ENCODE measurements at places on chromosomes 4 and X. TPM values are rescaled to one million over a fixed set of nuclear protein-coding genes. Genes with fewer than 3 reads are reported as not detected.

The CPZ gene
- total RNA-seq: 15.5 TPM

The ITM2A gene
- total RNA-seq: not detected

The SLC9A7 gene
- total RNA-seq: 46.6 TPM

The RBM46 gene
- total RNA-seq: not detected

The ZRSR2 gene
- total RNA-seq: 5.6 TPM

The PAGE2 gene
- not detected for total RNA-seq

The TDO2 gene
- total RNA-seq: 4.2 TPM

The GYPA gene
- total RNA-seq: not detected

The MAP7D3 gene
- total RNA-seq: 14.5 TPM

The F8A2 gene
- not detected for total RNA-seq

The GPR119 gene
- total RNA-seq: not detected

The TMPRSS11A gene
- total RNA-seq: not detected

The PDGFRA gene
- 208 TPM for total RNA-seq

The SPANXA2 gene
- total RNA-seq: not detected

The VEGFD gene
- total RNA-seq: not detected

The ZNF674 gene
- 4.2 TPM for total RNA-seq

The SPP1 gene
- total RNA-seq: 11.3 TPM

The HEPH gene
- total RNA-seq: 1.3 TPM

The GRID2 gene
- not detected for total RNA-seq

The NDNF gene
- total RNA-seq: 0.32 TPM

The CXCR3 gene
- not detected for total RNA-seq

The CSAG3 gene
- not detected for total RNA-seq

The CD40LG gene
- total RNA-seq: not detected

The CFAP47 gene
- total RNA-seq: not detected

The DOK7 gene
- total RNA-seq: not detected

The CXCL1 gene
- total RNA-seq: 17.4 TPM

The ARMCX6 gene
- total RNA-seq: 38.4 TPM

The MEPE gene
- total RNA-seq: not detected
